ENCODE measurements at places on chromosomes 7 and 10.

- DNase-seq: no peak
Measured at GRCh38 chr7:25780904-25781303, 371.1 kb upstream of the NFE2L3 start.

GRCh38 chr10:69497611-69498390, 46.5 kb downstream of the TSPAN15 start:
- no peak for DNase-seq

DNA sequence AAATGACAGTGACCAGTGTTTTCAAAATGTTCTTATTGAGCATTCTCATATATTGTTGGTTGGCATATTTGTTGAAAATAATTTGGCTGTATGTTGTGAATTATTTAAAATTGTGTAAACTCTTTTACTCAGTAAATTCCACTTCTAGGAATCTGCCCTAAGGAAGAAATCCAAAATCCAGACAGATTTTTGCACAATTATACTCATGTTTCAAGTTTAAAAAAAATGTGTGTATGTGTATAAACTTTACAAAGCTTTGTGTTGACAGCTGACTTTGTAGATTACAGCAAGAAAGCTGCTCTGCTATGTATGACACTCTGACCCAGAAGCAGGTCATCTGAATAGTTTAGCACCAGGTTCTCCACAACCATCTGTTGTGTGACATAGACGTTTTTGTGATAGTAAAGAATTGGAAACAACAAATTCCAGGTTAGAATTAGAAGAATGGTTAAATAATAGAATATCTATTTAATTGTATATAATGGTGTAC, 21.6 kb downstream of the KIFBP start:
- no peak for DNase-seq

DNA sequence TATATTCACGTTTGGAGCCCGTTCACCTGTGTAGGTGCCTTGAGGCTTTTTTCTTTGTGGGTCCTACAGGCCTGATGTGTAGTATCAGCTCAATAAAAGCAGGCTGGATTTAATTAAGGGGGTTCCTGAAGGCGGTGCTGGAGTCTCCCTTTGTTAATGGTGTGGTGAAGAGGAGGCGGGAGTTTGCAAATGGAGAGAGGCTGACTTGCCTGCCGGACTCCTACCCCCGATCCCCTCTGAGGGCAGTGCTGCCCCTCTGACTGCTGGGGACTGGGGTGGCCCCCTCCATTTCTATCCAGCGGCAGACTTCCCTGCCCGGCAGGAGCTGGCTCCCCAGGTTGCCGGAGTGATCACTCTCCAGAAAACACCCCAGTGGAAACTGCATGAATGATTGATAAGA, 45.1 kb downstream of the ZMIZ1 start:
- DNase-seq: no peak

Measured in germinal center (tissue), 1 donor.